ENCODE measurements at places on chromosomes 7 and 10.

DNA sequence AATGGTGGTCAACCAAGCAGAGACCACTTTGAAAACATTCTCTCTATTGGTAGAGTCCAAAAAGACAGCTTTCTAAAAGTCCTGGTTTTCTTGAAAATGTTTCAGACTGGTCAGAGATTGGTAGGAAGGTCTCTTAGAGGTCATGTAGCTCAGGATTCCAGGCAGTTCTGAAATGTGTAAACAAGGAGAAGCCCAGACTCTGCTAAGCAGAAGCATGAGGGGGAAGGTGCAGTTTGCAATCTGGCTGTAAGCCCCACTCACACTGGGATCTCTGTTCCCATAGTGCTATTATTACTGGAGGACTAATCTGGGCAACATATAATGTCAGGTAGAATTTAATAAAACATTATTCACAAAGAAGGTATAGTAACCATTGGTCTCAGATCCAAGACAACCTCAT lies 101.1 kb downstream of the MAGI2 start:
- DNase-seq: no peak

DNA sequence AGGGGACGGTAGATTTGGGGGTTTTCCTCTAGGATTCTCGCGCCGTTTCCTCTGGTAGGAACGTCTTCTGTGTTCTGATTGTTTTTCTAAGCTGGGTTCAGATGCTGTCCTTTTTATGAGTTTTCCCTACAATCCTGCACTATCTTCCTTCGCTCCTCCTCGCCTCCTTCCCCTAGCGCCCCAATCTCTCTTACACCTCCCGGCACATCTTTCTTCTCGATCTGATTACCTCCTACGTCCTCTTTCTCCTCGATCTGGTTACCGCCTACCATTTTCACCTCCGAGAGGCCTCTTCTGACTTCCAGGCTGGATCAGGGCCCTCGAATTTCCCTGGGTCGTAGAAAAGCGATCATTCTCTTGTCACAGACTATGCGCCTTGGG lies 413 bp downstream of the BUD31 start:
- no peak for DNase-seq

DNA sequence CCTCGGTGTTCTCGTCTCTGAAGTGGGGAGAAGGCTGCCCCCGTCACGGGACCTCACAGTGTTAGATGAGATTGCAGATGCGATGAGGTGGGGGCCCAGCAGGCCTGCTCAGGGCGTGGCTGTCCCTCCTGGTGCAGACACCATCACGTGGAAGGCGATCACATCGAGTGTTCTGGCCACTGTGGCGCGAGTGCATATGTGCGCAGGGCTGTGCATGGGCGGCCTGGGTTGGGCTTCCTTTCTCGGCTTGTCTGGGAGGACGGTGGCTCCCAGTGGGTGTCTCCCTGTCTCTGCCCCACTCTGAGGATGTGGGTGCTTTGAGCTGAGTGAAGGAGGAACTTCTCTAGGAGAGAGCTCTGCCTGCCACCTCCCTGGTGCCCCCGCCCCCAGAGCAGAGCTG lies 83.1 kb downstream of the LHPP start:
- DNase-seq: no peak

- no peak for DNase-seq
Observed at GRCh38 chr7:105985229-105985628, 22.2 kb downstream of the CDHR3 start.

- no peak for DNase-seq
Observed at GRCh38 chr7:22402250-22402649, 45.3 kb upstream of the RAPGEF5 start.

- no peak for DNase-seq
Observed at GRCh38 chr10:79219322-79219957, 127.8 kb upstream of the PPIF start.

DNA sequence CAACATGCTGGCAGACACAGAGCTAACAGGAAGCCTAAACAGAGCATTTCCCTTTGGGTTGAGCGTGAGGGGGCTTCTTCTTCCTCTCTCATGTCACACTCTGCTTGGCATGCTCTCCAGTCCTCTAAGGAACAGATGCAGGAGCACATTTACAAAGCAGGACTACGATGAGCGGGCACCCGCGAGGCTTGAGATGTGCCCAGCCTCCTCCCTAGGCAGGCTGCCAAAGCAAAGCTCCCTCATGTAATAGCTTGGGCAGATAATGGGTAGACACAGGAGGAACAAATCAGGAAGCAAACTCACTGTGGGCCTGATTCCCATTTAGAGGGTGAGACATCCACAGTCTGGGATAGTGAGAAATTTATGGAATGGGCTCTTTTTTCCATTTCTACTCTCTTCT lies 519.1 kb downstream of the NRG3 start:
- no peak for DNase-seq

- DNase-seq: no peak
Observed at GRCh38 chr10:101218351-101219138, 10.7 kb downstream of the LBX1 start.

DNA sequence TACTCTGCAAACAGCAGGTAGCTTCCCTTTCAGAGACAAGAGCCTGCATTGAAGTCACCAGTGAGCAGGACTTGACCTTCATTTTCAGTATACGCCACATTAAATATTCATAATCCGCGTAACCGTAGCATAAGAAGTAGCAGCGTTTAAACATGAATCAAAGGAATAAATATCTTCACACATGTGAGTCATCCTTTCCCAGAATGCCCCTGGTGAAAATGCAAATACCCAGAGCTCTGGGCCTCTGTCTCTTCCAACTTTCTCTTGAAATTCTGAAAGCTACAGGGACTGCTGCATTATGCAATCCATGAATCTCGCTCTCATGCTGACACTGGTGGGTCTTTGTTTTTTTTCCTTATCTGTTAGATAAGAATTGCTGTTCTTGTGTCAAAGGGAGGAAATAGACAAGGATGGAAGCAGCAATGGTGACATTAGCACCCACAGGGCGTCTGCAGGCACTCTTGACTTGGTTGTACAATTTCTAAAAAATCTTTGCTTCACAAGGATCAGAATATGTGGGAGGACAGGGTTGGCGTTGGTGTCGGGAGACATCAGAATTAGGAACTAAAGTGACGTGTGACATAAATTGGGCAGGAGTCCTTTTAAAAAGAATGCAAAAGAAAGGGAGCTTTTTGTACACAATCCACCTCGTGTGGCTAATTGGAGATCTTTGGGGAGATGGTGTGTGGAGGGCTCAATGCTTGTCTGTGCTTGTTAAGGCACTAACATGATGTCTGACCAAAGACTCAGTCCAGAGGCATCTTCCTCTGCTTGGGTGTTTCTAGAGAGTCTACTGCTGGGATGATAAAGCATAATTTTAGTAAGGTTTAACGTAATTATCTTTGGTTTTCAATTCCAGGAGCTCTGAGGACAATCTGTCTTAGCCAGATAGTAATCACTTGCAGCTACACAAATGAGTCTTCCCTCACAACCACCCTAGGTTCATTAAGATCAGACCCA lies 390.3 kb downstream of the KCNMA1 start:
- no peak for DNase-seq

DNA sequence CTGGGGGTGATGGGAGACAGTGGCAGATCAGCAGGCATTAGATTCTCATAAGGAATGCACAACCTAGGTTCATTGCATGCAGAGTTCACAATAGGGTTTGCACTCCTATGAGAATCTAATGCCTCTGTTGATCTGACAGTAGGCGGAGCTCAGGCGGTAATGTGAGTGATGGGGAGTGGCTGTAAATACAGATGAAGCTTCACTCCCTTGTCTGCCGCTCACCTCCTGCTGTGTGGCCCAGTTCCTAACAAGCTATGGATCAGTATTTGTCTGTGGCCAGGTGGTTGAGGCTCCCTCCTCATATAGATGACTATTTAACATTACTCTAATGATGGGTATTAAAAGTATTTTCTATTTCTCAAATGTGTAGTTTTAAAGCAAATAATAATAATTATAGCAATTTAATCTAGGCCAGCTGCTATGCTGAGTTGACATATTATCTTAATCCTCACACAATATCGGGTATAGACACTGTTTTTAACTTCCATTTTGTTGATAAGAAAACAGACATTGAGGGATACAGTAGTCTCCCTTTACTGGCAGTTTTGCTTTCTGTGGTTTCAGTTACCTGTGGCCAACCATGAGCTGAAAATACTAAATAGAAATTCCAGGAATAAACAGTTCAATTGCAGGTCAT lies 39.9 kb downstream of the KIF20B start:
- DNase-seq: no peak

DNA sequence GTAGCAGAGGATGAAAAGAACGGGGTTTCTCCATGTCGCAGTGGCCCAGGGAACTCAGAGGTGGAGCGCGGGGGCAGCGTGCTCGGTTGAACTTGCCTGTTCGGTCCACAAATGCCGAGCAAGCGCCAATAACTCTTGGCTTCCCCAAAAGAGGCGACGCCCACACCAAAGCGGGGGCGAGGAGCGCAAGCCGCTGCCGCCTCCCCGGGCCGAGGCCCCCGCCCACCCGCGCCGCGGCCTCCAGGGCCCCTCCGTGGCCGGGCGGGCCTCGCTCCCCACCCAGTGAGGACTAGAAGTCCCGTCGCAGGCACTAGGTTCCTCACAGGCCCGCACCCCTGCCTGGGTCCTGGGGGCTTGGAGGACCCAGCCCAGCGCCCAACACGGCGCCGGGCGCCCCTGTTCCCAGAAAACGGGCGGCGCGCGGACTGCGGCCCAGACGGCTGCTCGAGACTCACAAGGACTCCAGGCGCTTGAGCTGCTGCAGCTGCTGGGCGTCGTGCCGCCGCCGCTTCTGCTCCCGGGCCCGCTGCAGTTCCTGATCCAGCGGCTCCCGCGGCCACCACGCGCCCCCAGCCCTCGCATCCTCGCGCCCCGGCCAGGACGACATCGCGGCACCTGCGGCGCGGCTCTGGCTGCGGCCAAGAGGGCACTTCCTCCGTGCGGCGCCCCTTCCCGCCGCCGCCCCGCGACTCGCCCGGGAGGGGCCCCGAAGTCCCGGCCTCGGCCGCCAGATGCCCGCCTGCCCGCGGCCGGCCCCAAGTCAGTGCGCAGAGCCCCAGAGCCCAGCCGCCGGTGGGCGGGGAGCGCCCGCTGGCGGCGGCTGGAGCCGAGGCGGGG lies 14.6 kb upstream of the FKBP9 start:
- DNase-seq: no peak

DNA sequence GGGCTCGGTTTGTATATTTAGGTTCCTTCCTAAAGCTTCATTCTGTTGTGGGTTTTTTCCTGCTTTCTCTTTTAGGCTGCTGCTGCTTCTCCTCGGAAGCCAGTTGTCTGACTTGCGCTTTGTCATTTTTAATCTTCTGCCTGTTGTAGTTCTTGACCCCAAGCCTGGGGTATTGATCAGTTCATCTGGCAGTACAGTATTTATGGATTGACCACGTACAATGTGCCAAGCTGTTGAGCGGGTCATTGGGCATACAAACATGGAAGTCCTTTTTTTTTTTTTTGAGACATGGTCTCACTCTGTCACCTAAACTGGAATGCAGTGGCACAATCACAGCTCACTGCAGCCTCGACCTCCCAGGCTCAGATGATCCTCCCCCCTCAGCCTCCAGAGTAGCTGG lies 4.3 kb downstream of the PROSER2 start:
- no peak for DNase-seq
